ENCODE measurements at places on chromosomes 2 and 18.

GRCh38 chr2:191311-192190 lies 72.3 kb downstream of the SH3YL1 start:
- DNase-seq, result no peak

GRCh38 chr2:72326759-72327158 lies 179.1 kb upstream of the CYP26B1 start:
- no peak for DNase-seq

- DNase-seq, result no peak
These were observed 51.1 kb upstream of the SLC66A3 start for GRCh38 chr2:11103984-11104793.

- no peak for DNase-seq
These were observed 127.9 kb upstream of the LGALSL start for GRCh38 chr2:64325852-64326577.

GRCh38 chr2:150191349-150191748 lies 296.1 kb downstream of the RND3 start:
- no peak for DNase-seq

DNA sequence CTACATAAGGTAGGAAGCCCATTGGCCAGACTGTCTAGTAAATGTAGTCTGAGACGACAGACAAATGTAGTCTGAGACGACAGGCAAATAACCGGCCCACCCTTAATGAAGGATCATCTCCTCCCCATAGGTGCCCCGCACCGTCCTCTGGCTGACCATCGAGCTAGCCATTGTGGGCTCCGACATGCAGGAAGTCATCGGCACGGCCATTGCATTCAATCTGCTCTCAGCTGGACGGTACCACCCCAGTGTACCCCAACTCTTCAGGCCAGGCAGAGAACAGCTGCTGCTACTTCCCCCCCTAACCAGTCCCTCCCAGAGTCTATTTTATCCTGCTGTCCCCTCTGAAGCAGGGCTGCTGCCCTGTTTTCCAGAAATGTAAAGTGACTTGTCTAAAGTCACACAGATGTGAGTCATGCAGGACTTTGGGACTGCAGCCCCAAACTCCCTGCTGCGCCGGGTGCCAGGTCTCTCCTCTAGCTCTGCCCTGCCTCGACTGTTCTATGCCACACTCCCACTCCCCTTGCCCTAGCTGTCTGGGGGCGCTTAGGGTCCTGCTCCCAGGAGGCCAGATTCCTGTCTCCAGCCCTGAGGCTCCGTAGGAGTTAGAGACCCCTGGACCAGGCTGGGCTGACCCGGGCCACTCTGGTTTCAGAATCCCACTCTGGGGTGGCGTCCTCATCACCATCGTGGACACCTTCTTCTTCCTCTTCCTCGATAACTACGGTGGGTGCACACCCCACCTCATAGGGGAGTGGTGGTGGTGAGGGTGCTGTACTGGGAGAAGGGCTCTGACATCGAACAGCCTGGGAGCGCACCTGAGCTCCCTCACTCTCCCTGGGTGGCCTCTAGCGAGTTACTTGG lies 4.7 kb downstream of the SLC11A1 start:
- DNase-seq, result no peak

DNA sequence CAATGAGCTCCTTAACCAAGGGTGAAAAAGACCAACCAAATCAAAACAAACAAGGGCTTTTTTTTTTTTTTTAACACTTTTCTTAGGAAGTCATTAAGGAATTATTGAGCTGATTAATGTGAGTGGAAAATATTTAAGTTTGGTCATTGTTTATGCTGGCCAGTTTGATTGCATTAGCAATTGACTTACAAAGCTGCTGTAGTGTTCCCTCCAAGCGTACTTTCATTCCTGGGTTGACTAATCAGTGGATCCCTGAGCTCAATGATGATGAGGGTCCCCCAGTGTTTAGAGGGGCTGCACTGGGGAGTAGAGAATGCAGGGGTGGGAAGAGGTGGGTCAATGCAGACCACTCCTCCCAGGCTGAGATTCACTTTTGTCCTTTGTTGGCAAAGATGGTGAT lies 119.3 kb downstream of the PRKCE start:
- DNase-seq, result no peak

- DNase-seq, result peak; percentile 18
These were observed 146.7 kb downstream of the MYO3B start for GRCh38 chr2:170324640-170325046.

- DNase-seq, result peak; percentile 12
These were observed 934 bp downstream of the ZNF804A start for GRCh38 chr2:184599054-184599871.

DNA sequence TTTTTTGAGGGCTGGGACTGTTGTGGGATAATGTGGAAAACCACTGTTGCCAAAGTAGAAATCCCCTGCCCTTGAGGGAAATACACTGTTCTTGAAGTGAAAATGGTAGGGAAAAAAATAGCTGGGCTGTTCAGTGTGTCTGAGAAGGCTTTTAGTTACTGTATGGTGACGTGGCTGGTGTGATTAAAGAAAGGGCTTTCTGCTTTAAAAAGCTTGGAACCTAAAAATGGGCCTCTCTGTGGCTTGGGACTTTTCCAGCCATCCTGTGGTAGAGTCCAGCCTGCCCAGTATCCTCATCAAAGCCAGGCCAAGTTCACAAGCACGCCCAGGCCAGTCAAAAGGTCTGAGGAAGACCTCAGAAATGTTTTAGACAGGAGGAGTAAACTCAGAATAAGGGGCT lies 6.8 kb downstream of the MGAT5 start:
- no peak for DNase-seq

DNA sequence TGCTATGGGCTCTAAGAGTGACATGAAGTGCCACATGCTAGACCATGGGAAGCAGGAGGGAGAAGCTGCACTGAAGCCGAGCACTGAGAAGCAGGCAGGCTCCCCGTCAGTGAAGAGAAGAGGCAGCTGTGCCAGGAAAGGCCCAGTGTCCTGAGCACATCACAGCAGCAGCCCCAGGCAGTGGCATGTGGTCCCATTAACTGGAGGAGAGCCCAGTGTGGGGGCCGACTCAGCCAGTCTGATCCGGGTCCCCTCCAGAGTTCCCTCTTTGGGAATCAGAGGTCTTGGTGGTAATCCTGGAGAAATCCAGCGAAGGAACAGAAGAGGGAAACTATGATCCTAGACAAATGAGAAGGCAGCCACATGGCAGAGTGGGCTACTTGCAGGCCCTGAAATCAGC lies 96.7 kb upstream of the ACAA2 start:
- DNase-seq, result no peak

DNA sequence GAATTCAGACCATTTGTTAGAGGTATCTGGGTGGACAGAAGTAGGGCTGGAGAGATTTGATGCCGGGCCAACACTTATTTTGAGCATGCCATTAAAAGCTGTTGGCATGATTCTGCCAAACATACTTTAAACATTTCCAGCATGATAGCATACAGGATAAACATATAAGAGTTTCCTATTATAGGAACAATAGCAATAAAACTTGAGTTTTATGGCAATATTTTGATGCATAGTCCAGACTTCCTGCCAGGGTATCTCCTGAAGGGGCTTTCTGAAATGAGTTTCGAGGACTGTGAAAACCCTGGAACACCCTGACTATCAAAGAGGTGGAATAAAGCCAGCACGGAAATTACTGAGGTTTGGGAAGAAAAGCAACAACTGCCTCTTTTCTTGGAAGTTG lies 1398.0 kb upstream of the NXPH2 start:
- no peak for DNase-seq

DNA sequence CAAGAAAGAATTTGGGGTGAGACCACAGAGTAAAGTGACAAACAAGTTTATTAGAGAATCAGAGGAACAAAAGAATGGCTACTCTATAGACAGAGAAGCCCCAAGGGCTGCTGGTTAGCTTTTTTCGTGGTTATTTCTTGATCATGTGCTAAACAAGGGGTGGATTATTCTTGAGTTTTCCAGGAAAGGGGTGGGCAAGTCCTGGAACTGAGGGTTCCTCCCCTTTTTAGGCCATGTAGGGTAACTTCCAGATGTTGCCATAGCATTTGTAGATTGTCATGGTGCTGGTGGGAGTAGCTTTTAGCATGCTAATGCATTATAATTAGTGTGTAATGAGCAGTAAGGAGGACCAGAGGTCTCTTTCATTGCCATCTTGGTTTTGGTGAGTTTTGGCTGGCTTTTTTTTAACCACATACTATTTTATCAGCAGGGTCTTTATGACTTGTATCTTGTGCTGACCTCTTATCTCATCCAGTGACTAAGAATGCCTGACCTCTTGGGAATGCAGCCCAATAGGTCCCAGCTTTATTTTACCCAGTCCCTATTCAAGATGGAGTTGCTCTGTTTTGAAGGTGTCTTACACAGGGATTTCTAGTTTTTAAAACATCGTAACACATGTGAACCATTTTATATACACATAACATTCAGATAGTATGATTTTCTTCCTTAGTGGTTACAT lies 77.8 kb downstream of the MYO1B start:
- no peak for DNase-seq

DNA sequence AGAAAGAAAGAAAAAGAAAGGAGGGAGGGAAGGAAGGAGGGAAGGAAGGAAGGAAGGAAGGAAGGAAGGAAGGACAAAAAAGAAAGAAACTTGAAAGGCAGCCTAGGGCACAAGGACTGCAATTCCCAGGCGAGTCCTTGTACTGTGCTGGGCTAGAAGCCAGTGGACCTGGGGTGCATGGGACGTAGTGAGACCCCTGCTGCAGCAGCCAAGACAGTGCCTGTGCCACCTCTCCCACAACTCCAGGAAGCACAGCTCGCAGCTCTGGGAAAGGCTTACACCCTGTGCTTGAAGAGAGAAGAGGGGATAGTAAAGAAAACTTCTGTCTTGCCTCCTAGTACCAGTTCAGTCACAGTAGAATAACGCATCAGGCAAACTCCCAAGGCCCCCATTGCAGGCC lies 227.9 kb upstream of the CDH7 start:
- no peak for DNase-seq

DNA sequence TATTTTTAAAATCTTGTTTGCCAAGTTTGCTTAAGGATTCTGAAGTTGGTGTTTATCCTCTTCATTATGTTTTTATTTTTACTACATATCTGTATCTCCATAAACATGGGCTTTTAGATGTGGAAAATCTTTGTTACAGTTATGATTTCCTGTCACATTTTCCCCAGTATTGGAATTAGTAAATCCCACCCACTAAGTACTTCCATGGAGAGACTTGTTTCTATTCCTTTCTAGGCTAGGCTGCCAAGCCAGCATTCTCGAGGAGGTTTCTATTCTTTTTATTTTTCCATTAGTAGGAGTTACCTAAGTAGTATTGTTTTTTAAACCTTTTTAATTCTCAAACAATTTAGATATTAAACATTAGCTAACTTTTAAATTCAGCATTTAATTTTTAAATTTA lies 22.1 kb downstream of the PKP4 start:
- DNase-seq, result no peak
